CD4-positive, alpha-beta T cell (primary cell): ENCODE measurements at places on chromosomes 2 and 18. TPM values are rescaled to one million over a fixed set of nuclear protein-coding genes. Genes with fewer than 3 reads are reported as not detected.

DNA sequence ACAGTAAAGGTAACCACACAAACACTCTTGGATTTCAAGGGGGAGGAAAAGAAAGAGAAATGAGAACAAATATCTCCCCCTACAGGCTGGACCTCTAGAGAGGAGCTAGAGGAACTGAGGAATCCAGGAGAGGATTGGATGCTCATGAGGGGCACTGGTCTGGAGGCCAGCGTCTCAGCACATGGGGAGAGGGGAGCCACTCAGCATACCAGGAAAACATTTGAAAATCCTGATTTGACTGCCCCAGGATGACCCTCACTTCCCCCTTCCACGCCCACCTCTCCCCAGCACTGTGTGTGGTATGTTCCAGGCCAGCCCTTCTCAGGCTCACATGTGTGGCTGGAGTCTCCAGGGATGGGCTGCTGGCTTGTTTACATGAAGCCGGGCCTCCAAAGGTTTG lies 396.8 kb upstream of the ID2 start:
- no peaks in the 10 kb centered on the region for H3K27me3 ChIP-seq
- peaks cover 6% of the 10 kb centered on the region for H3K4me1 ChIP-seq
- no peak overlapping the region for H3K4me3 ChIP-seq
- no peaks in the 10 kb centered on the region for H3K36me3 ChIP-seq
- no peak for DNase-seq
- no peak overlapping the region for H3K27ac ChIP-seq

DNA sequence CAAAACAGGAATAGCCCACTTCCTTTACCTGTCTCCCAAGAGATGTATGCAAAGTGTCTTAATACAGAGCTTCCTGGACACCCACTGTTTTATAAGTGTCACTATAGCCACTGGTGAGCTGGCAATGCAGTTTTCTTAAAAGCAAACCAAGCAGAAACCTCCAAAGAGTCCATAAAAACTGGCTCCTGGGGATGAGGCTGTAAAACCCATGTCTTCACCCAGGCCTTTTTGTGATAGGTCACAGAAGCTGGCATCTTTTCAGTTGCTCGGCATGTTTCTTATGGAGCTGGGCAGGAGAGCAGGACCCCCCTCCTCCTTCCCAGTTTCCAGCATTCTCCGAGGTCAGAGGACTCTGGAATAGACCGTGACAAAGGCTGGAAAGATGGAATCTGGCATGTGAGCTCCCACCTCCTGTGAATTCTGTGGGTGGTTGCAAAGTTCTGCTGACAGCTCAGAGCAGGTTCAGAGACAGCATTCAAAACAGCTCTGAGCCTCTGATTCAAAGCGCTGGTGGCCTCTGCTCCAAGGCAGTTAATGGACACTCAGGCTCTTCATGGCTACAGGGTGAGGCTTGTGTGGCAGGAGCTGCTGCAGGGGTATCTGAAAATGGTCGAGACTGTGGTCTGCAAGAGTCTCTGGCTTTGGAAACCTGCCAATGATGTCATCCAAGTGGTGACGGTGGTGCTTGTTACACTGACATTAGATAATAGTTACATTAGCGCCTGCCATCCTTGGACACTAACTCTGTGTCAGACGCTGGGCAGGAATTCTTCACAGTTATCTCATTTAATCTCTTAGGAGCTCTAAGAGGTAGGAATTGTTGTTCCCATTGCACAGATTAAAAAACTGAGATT lies 283.4 kb downstream of the CLIP4 start:
- no peaks in the 10 kb centered on the region for H3K36me3 ChIP-seq
- no peaks in the 10 kb centered on the region for H3K27me3 ChIP-seq
- H3K27ac ChIP-seq: no peak overlapping the region

DNA sequence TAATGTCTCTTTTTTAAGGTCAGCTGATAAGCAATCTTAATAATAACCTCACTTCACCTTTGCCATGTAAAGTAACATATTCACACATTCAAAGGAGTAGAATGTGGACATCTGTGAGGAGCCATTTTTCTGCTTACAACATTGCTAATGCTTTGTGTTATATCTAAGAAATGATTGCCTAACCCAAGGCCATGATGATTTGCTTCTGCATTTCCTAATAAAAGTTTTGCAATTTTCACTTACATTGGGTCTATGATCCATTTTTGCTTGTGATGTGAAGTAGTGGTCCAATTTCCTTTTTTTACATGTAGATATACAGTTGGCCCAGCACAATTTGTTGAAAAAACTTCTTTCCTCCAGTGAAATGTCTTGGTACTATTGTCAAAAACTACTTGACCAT lies 22.0 kb downstream of the RELCH start:
- no peak for DNase-seq
- peaks cover 13% of the 10 kb centered on the region for H3K36me3 ChIP-seq
- H3K27me3 ChIP-seq: no peaks in the 10 kb centered on the region

The ZNF513 gene
- total RNA-seq: 22.8 TPM

The EMILIN1 gene
- 0.14 TPM for total RNA-seq

The SP5 gene
- total RNA-seq: not detected
